ENCODE measurements at places on chromosomes 2 and 18.

GRCh38 chr2:121955872-121956271 lies 200.4 kb downstream of the TSN start:
- no peak for DNase-seq

- DNase-seq, result peak; percentile 71
Observed at GRCh38 chr2:17442334-17442733, 75.9 kb downstream of the RAD51AP2 start.

DNA sequence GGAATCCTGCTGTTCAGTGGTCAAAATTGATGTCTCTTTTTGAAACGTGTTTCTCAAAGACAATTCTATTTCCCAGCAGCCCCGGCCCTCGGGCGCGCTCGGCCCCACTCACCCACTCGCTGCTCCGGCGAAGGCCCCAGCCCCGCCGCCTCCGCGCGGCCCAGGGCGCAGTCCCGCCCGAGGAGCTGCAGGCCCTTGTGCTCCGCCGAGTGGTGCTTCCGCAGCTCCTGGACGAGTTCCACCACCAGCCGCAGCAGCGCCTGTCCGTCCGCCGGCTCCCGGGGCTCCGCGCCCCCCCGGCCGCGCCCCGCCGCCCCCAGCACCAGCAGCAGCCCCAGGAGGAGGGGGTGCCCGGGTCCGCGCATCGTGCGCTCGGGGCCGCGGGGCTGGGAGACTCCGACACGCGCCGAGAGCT lies 413 bp downstream of the ALKAL2 start:
- DNase-seq, result peak; percentile 23

DNA sequence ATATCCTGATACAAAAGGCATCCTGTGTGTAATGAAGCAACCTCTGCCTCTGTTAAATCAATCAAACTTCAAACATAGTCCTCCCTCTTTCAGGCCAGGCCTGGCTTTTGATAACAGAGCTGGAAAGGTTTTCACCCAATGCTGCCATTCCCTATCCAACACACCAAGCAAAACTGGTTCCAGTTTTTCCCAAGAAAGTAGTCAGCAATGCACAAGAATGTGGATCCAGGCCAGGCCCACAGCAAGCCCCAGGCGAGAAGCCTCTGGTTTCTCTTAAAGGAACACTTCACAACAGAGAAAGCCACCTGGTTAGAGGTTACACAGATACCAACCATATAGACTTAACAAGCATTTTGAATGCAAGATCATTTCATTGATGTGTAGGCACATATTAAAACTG lies 49.2 kb upstream of the CCDC150 start:
- DNase-seq, result peak; percentile 37

All from astrocyte of the spinal cord (primary cell).